Effector memory CD4-positive, alpha-beta T cell (primary cell): ENCODE measurements at places on chromosomes 11 and 22.

DNA sequence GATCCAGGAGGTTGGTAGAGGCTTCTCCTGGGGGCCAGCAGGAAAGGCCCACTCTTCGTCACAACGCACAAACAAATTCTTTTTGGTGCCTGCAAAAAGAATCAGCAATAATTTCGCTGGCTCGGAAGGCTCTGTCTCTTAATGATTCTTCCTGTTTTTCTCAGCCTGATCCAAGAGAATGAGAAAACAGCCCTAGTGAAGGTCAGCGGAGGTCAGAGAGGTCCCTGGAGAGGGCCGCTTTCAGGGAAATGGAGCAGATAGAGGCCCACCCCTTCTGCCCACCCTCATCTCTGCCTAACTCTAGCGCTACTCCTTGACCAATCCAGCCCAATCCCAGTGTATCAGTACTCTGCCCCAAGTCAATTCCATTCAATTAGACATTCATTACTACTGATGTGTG, 19.2 kb downstream of the LRRC55 start:
- DNase-seq = no peak
- H3K4me3 ChIP-seq = no peak overlapping the region
- no peaks in the 10 kb centered on the region for H3K4me1 ChIP-seq
- H3K27me3 ChIP-seq = no peaks in the 10 kb centered on the region
- no peaks in the 10 kb centered on the region for H3K36me3 ChIP-seq

- H3K36me3 ChIP-seq = no peaks in the 10 kb centered on the region
- no peaks in the 10 kb centered on the region for H3K4me1 ChIP-seq
- H3K27me3 ChIP-seq = no peaks in the 10 kb centered on the region
- no peak for DNase-seq
These were observed 263.8 kb upstream of the LUZP2 start for GRCh38 chr11:24233041-24233440.

- peaks cover under 1% of the 10 kb centered on the region for H3K27me3 ChIP-seq
- peaks cover 4% of the 10 kb centered on the region for H3K4me1 ChIP-seq
- no peak for DNase-seq
- no peaks in the 10 kb centered on the region for H3K36me3 ChIP-seq
- no peak overlapping the region for H3K27ac ChIP-seq
These were observed 8.6 kb downstream of the PHLDB1 start for GRCh38 chr11:118615976-118616371.

DNA sequence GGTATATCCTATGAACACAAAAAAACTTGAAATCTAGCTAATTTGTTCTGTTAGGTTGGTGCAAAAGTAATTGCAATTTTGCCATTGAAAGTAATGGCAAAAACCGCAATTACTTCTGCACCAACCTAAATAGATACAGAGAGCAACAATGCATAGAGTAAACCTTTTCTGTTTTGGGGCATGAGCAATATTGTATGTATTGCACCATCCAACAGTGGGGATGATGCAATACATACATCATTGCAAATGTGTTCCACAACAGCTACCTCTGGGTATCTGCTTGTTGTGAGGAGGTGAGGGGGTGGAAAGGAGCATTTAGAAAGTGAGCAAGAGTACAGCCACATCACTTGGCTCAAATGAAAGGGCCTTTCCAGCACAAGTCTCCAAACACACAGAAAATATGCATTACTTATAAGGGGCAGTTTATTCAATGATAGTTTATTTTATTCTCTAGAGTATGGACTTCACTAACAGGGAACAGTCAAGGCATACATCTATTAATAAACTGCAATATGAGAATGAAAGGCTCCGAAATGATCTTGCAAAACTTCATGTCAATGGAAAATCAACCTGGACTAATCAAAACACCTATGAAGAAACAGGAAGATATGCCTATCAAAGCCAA, 77.3 kb downstream of the DEUP1 start:
- H3K4me3 ChIP-seq = no peak overlapping the region
- no peaks in the 10 kb centered on the region for H3K36me3 ChIP-seq
- peaks cover 8% of the 10 kb centered on the region for H3K27me3 ChIP-seq
- no peak overlapping the region for H3K27ac ChIP-seq
- no peak for DNase-seq

- no peaks in the 10 kb centered on the region for H3K27me3 ChIP-seq
- no peaks in the 10 kb centered on the region for H3K4me1 ChIP-seq
- peaks cover 66% of the 10 kb centered on the region for H3K36me3 ChIP-seq
- no peak for DNase-seq
These were observed 68.2 kb upstream of the CLTCL1 start for GRCh38 chr22:19359554-19360299.

DNA sequence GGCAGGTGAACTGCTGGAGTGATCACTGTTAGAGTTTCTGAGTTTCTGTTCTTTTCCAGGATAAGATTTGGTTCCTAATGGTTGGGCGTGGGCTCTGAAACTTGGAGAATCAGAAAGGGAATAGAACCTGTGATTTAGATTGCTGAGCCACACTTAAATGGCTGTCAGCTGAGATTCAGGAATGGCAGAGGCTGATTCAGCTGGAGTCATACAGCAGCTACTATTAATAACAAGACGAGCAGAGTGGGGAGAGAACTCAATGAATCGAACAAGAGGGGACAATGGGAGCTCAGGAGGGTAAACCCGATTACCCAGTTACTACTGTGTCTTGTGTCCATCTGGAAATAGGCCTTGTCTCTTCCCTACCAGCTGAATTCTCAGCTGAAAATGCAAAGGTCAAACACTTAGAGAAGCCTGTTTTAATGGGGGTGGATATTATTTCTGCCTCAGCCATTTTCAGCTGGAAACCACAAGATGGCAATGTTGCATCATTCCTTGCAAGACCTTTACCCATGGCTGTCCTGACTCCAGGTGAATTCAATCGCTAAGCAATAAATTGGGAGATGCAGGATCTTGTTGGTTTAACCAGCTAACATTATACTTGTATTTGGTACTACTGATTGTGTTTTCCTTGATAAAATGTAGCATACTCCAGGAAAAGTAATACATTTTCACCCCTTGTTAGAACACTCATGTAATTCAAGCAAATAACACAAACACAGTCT, 104.5 kb upstream of the RAG2 start:
- H3K4me3 ChIP-seq = no peak overlapping the region
- no peaks in the 10 kb centered on the region for H3K36me3 ChIP-seq
- H3K27ac ChIP-seq = no peak overlapping the region
- no peaks in the 10 kb centered on the region for H3K27me3 ChIP-seq
